Fibroblast of skin of scalp (primary cell): ENCODE measurements at places on chromosomes 12 and 14.

DNA sequence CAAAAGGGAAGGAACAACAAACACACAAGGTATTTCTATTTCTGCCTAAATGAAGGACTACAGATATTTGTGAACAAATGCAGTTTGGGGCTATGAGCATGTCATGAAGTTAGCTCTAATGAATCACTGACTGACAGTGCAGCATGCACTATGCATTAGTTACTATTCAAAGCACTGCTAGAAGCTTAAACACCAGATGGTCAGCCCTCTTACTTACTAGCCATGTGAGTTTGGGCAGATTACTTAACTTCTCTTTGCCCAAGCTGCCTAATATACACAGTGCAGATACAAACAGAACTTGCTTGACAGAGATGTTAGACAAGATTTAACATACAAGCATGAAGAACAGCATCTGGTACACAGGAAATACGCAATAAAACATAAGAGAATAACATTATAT, 96.0 kb downstream of the ATXN2 start:
- no peak for DNase-seq

DNA sequence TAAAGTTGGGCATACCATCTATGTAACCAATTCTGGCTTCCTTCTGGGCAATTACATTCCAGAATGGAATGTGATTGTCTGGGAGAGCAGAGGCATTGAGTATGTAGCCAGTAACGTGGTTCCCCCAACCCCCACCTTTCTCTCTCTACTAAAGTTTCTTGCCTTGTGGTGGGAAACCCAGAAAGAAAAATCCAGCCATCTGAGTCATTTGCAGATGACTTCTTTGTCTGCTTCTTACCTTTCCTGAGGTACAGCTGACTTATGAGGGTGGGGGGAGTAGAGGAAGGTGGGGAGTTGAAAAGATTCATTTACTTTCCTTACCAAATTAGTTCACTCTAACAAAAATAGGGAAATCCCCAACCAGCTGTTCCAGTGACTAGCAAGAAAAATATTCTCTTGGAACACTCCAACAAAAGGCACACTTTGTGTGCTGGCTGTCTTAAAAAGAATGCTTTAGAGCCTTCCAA, 112.1 kb upstream of the FRMD6 start:
- peak; percentile 93 for DNase-seq

- no peak for DNase-seq
Observed at GRCh38 chr12:91935296-91935695, 210.3 kb downstream of the BTG1 start.

DNA sequence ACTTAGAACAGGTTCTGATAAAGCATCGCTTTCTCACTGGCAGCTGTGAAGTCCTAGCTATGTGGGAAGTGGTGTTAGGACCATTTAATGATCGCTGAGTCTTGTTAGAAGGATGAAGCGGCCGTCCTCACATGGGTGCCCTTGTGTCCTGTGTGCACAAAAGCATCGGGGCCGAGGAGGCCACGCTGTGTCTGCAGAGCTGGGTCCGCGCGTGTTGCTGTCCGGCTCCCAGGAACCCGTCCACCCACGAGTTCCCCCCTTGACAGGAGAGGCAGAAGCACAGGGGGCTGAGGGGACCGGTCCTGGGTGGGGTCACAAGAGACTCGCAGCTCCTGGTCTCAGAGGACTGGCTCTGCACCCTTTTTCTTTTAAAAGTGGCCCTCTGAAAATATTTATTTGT, 90.4 kb downstream of the ADGRD1 start:
- DNase-seq, result no peak

- DNase-seq, result peak; percentile 34
Observed at GRCh38 chr12:89933911-89934310, 225.3 kb upstream of the ATP2B1 start.

DNA sequence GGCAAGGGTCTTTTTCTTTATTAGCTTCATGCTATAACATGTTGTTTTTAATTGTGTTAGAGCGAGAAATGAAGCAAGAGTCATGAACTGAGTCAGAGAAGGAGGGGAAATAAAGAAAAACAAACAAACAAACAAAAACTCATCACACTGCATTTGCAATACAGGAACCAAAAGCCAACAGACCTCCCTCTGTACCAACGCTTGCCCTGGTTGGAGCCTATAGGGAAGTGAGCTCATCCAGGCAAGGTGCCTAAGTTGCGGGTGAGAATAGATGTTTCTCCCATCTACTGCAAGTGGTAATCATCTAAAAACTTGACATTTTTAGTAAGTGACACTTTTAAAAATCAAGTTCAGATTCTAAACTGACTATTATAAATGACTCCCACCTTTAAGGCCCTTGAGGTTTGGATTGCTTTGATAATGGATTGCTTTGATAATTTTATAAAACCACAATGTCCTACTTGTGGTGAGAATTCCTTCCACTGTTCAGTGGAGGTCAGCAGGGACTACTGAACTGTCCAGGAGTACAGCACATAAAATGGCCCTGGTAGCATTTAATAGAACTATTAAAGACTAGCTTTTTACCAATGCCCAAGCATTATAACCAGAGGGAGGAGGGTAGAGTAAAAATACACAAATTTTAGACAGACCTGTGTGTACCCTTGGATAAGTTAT, 31.3 kb downstream of the SLC38A1 start:
- DNase-seq, result no peak

DNA sequence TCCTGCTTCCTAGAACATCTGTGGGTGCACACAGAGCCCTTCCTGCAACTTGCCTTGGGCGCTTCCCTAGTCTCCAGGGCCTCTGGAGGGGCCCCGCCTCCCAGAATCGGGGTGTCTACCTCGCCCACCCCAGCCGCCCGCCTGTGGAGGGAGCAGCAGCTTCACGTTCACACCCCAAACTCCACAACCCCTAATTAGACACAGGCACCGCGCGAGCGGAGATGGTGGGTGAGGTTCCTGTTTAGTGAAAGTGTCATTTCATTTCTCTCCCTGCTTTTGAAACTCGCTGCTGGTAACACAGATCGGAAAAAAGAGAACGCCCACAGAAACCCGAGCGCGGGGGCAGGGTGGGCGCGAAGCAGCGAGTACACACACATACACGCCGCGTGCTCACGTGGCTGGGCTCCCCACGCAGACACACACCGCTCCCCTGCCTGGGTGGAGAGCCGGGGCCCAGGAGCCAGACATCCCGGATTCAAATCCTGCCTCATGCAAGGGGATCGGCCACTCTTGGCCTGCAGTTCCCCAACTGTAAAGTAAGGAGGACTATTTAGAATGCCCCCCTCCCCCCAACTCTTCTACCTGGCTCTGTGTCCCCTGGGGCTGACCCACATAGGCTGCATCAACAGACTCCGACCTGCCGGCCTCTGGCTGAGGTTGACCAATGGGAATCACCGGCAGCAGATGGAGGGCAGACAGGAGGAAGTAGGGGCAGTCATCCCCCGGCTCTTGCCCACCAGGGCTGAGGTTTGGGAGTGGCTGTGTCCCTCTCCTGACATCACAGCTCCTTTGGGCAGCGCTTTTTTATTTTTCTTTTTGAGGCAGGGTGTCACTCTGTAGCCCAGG, 79.2 kb upstream of the NCOR2 start:
- no peak for DNase-seq

GRCh38 chr14:79543967-79544697, 667.2 kb downstream of the DIO2 start:
- DNase-seq, result peak; percentile 37

DNA sequence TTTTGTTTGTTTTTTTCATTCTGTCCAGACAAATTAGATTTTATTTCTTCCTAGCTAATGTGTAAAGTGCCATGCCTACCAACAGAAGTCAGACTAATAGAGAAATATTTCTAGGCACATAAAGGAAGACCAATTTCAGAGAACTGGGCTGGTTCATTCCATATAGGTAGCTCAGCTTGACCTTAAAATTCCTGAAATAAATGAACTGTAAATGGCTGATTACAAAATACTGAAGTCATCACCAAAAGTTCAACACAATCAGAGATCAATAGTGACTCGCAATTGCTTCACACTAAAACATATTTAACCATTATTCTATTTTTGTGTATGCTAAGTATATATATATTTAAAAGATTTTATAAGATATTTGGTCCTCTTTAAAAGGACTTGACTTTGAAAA, 34.2 kb downstream of the PTPRB start:
- no peak for DNase-seq

GRCh38 chr12:57039016-57039798, 10.7 kb downstream of the MYO1A start:
- no peak for DNase-seq

DNA sequence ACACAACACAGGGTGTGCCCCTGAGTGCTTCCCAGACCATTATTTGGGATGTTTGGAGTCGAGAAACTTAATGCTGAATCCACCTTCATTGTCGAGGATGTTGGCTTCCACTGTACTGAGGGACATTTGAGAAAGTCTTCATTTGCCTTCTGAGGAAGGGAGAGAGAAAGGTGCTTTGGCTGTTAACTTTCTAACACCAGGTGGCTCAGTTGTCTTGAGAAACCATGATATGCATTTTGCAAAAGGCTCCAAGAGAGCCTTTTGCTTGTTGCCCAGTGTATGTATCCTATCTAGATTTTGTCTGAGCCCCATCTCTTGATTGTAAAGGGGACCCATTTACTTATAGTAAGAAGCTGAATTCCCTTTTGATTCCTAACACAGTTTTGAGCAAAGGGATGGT, 28.6 kb upstream of the NRXN3 start:
- no peak for DNase-seq

GRCh38 chr12:121513464-121514183, 67.2 kb downstream of the KDM2B start:
- DNase-seq, result no peak

DNA sequence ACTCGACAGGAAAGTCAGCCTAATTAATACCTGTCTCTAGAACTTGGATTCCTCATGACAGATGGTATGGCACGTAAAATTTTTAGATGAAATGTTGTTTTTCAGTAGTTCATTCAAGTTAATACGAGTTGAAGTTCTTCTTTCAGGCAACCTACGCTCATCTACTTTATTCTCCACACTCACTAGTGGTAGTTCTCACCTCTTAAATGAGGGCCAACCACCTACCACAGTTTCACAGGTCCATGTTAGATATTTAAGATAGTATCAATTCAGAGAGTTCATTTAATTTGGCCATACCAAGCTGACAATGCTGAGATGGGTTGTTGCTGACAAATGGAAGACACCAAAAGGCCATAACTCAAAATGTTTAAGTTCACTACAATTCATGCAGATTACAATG, 50.6 kb downstream of the NIN start:
- no peak for DNase-seq

- no peak for DNase-seq
Observed at GRCh38 chr14:90442388-90442787, 45.6 kb downstream of the CALM1 start.

GRCh38 chr14:56554301-56554700, 25.3 kb upstream of the TMEM260 start:
- no peak for DNase-seq

- peak; percentile 67 for DNase-seq
Observed at GRCh38 chr12:10153271-10154144, 18.4 kb downstream of the OLR1 start.

DNA sequence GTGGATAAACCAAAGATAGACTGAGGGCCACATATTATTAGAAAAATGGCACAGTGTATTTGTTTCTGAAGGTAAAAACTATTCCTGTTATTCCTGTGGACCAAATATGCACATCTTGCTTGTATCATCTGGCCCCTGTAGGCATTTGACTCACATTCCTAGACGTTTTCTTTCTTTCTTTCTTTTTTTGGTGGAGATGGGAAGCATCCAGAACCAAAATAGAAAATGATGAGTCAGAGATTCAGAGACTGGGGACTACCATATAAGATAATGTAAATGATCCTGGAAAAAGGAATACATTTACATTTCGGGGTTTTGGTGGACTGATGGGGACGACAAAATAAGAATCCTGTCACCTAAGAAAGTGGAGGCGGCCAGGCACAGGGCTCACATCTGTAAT, 24.2 kb downstream of the TRIM9 start:
- DNase-seq, result peak; percentile 68

- DNase-seq, result no peak
Observed at GRCh38 chr12:6157482-6157881, 33.0 kb upstream of the VWF start.

GRCh38 chr14:102893452-102893851, 29.0 kb upstream of the AMN start:
- DNase-seq, result peak; percentile 96

- peak; percentile 59 for DNase-seq
Observed at GRCh38 chr12:88472775-88473174, 107.5 kb downstream of the KITLG start.

DNA sequence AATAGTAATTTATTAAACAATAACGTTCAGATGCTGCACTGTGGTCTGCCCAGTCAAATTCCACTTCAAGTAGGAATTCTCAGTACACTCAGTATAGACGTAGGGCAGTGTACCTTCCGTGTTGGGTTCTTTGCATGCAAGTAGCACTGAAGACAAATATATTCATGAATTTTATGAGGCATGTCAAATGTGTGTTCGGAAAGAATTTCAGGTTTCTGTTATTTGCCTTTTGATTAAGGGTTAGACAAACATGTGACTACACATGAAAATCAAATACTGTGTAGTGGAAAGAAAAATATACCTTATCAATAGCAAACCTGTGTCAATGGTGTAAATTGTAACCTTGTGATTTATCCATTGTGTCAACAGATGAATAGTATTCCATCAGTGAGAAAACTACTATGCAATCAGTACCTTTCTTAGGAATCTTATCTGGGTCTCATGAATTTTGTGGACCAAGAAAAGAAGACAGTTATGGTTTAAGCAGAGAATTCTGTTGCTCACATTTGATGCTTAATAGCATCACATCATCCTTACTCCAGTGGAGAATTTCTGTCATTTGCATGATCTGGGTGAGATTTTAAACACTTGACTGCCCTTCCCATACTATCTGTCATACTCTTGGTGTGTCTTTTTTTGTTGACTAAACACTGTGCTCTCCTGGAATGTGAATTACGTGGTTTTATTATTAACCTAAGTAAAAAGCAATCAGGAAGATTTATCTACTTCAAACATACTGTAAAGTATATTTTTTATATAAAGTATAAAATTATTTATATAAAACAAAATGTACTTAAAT, 13.3 kb downstream of the TMEM260 start:
- no peak for DNase-seq

GRCh38 chr12:50103767-50104321, at the start of gene GPD1:
Gene GPD1, plus strand, starts transcription at chr12:50104008. Its CDS starts 43 bp downstream, at chr12:50104051.
- peak; percentile 19 for DNase-seq

DNA sequence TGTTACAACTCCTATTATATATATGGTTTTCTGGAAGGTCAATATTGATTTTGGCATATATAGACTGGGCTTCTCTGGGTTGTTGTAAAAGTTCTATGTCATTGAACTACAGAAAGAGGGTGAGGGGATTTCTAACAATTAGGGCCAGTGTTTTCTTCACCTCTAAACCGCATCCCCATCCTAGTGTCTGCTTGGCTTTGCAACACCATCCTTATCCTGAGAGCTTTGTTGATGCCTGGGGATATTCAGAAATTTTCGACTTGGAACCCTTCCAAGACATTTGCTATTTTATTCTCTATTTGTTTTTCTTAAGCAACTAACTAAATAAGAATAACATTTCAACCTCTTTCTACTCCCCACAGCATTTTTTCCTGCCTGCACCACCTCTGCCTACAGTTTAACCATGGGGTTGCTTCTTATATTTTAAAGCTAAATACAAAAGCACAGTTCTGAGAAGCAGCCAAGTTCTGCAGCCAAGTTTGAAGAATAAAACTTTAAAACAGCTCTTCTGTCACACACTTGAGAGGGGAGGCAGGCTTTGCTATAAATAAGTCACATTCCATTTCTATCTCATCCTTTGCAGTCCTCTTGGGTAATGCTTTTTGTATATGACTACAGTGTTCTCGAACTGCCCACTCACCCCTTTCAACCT, 53.4 kb downstream of the RGS6 start:
- DNase-seq, result no peak
